Activated naive CD4-positive, alpha-beta T cell treated with Interleukin-2 at 50 U/mL for 16 hours (primary cell): ENCODE measurements at places on chromosomes 2 and 18.

GRCh38 chr2:112958428-112959108, 19.2 kb upstream of the IL36G start:
- peak; percentile 20 for DNase-seq

GRCh38 chr2:225920621-225921220, 521.2 kb downstream of the NYAP2 start:
- DNase-seq, result no peak

DNA sequence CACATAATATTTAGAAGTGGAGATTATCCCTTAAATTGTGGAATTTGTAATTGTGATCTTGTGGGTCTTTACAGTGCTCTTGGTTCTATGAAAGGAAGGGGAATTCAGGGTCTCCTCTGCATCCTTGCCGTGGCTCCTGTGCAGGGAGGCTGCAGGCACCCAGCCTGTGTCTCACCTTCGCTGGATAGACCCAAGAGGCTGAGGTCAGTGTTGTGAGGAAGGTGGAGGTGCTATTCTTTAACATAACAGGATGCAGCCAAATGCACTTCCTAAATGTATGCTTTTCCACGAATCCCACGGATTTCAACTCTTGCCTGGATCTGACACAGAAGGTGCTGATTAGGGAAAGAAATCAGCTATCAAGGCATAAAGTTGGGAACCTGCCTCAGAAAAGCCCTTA, 69.5 kb downstream of the TMEM18 start:
- DNase-seq, result no peak

DNA sequence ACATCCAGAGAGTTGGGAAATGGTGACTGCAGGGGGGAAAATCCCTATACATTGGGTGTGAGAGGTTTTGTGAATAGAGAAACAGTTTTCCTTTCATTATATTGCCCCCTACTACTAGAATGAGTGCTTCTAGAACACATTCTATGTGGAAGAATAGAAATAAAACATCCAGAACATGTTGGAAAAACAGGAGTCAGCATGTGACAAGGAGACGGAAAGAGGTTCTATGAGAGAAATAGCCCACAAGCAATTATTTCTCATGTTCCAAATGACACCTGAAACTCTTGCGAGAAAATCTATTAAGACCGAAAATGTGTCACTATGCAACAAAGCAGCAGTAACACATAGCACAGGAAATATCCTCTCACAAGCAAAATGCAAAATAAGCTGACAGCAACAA, 202.7 kb upstream of the SPOPL start:
- DNase-seq, result no peak

DNA sequence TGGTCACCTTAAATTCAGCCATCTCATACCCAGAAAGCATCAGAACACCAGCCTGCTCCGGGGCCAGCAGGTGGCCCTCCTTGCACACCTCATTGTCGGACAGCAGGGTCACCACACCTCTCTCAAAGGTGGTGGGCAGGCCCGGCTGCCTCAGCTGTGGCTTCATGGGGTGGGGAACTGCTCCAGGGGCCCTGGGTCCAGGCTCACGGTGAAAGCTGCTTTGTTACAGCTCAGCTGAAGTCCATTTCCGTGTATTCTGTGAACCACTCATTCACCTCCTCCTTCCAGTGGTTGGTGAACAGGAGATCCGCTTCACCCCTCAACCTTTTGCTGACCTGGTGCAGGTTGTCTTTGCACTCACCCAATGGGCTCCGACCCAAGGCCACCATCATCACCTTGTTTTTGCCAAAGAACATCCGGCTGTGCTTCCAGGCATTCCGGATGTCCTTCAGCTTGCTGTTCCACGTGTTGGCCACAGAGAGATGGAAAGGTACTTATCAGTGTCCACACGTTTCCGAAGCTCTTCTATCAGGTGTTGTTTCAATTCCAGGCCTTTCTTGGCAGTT, 78.6 kb upstream of the LDLRAD4 start:
- DNase-seq, result no peak

DNA sequence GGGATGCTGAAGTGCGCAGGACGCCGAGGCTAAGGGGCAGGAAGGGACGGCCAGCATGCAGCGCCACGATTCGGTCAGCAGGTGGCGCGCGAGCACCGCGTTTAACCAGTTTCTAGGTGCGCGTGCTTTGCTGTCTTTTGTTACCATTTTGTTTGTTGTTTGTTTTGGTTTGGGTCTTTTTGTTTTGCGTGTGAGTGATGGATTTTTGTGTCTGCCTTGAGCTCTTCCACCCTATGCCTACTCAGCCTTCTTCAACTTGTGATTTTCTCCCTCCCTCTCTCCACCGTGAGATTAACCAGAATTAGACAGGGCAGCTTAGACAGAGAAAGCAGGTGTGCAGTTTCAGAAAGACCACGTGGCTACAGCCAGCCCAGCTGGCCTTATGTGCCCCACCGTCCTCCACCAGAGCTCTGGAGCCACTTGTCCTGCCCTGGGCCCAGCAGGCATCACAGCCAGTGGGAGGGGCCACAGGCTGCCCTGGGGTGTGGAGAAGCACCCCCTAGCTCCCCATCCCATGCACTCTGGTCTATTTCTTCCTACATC, 180.2 kb downstream of the RNF144A start:
- peak; percentile 76 for DNase-seq
